ENCODE measurements at places on chromosomes 1 and 21. TPM values are rescaled to one million over a fixed set of nuclear protein-coding genes. Genes with fewer than 3 reads are reported as not detected.

Gene SRP9
- 469 TPM for polyA plus RNA-seq

Gene FCN3
- 1.1 TPM for polyA plus RNA-seq

DNA sequence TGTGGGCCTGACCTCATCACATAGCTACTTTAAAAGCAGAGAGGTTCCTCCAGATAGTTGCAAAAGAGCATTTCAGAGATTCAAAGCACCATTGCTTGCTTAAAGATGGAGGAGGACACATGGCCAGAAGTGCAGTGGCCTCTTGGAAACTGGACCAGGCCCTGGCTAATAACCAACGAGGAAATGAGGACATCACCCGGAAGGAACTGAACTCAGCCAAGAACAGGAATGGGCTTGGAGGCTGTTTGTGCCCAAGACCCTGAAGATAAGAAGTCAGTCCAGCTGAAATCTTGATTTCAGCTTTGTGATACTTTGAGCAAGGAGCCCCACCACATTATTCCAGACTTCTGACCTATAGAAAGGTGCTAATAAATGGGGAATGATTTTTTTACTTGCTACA is 437.0 kb downstream of the PTPRC start:
- no peak for DNase-seq

DNA sequence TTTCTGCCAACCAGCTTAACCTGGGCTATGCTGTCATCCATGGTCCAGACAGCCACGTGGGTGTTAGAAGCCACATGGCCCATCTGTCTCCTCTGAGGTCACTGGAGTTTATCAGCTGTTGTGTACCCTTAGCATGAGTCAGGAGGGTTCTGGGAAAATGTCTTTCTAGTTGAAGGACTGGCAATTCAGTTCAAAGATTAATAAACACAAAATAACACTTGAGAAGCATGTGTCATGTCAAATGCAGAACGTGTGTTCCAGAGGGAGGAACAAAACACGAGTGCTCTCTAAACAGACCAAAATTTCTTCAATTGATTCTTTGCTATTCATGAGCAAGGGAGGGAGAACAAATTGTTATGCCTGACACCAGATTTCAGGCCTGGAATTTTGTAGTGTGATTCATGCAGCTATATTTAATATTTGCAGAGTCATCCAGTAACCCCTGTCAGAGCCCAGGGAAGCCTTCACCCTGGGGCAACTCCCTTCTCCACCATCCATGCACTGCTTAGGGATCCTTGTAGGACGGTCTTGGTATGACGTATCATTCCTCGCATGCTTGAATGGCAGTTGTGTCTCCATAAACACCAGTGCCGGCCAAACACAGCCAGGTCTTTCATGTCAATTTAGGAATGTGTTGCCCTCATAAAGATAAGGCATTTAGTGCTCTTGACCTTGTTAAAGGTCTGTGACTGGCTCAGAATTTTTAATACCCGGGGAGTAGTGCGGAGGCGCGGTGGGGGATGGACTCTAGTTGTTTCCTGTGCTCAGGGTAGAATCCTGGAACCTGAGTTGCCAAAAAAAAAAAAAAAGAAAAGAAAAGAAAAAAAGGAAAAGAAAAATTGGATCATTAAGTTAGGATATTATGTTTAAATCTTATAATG is 27.7 kb upstream of the DYRK1A start:
- DNase-seq: no peak

All from left kidney (tissue), 8 donors.